Suppressor macrophage treated with lipopolysaccharide for 4 hours (primary cell): ENCODE measurements at places on chromosomes 3 and 15.

GRCh38 chr15:76193934-76194333 is 117.3 kb downstream of the ETFA start:
- DNase-seq, result no peak

DNA sequence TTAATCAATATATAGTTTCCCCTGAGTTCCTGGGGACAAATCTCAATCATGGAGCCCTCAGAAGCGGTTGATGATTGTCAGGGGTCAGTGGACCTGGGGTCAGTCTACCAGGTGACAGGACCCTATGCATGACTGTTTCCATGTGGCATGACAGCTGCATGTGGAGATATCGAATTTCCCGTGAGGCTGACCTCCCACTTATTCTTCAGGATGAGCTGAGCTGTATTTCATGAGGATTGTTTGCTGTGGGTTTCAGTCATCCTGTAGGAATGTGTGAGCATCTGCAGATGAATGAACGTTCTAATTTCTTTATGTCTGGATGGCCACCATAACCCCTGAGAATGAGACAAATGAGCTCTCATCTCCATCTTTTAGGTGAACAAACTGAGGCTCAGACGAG is 93.0 kb upstream of the HES1 start:
- no peak for DNase-seq

DNA sequence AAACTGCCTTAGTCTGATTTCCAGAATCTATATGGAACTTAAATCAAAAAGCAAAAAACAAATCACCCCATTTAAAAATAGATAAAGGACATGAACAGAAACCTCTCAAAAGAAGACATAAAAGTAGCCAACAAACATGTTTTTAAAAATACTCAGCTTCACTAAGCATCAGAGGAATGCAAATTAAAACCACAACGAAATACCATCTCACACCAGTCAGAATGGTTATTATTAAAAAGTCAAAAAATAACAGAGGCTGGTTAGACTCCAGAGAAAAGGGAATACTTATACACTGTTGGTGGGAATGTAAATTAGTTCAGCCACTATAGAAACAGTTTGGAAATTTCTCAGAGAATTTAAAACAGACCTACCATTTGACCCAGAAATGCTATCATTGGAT is 367.9 kb downstream of the ZIC4 start:
- DNase-seq, result no peak

DNA sequence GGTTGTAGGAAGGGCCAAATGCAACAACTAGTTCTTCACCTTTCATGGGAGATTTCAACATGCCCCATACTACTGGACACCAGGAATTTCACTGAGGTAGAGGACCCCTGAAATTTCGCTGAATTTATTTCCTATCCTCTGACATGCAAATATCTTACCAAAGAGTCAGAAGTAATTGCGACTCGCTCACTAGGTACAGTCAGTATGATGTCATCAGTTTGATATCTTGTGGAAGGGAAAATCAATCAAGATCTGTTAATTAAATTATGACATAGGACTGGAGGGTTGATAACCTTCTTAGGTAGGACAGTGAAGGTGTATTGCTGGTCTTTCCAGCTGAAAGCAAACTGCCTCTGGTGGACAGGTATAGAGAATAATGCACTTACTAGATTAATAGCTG is 74.9 kb upstream of the TNIK start:
- DNase-seq, result no peak

DNA sequence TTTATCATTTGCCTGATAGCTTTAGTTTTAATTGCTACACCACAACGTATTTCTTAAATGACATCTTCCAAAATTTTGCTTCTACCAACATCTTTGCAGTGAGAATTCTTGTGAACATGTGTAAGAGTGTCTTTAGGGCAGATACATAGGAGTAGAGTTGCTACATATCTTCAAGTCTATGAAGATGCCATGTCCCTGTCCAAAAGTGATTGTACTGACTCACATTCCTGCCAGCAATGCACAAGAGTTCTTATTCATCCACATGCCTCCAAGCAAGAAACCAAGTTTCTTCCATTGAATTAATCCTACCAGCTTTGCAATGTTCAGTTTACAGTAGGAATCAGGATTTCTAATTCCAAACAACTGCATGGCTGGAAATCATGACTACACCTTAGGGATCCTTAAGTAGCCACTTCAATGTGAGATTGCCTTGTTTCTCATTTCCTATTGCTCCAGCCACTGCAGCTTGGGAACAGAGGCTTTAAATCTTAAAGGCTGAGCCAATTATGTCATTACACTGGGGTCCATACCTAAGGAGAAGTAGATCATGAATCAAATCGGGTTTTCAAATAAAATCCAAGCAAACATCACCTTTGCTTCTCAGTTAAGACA is 44.5 kb downstream of the BCL2L10 start:
- no peak for DNase-seq

GRCh38 chr3:130963878-130964277 is 62.7 kb downstream of the ASTE1 start:
- DNase-seq, result peak; percentile 58

- DNase-seq, result no peak
These were observed 15.0 kb upstream of the KCNMB3 start for GRCh38 chr3:179265875-179266274.

DNA sequence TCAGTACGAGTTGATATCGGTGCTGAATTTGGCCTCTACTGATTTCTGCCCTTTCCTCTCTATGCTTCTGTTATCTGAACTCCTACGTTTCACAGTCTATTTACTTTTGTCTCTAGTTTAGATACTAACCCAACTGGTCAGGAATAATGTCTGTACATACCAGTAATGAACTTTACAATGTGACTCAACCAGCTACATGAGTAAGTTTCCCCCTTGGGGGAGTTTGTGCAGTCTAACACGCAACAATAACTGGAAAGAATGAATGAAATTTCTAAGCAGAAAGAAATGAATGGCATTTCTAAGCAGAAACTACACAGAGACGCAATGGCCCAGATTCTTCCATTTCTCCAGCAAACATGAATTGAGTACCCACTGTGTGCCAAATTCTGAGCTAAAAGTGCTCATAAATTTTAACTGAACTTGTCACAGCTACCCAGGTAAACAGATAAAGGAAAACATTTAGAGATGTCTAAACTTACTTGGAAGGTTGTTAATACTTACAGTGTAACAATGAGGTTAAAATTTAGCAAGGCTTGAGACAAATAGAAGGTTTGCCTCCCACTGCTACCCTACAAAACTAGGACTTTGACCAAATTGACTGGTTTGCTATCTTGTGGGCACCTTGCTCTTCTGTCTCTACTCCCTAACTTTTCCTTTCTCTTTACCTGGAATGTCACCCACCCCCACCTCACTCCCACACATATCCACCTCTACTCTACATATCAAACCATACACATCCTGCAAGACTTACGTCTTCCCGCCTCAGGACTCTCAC is 11.6 kb downstream of the UPK1B start:
- no peak for DNase-seq

GRCh38 chr3:143640774-143641173 is 207.5 kb downstream of the SLC9A9 start:
- no peak for DNase-seq

DNA sequence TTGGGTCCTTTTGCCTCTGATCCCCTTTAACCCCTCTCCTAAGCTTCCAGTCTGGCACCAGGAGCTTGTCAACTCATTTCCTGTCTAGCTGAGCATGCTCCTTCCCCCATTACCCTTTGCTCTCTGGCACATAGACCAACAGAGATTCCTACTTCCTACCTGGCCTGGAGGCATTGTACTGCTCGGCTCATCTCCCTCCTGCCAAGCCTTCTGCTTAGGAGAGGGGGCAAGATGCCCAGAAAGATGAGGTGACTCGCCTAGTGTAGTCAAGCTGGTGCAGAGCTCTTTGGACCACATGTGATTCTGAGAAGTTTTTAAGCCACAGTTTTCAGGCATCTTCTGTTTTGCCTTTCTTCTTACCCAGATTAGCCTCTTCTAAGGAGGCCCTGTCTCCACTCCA is 95.4 kb downstream of the ZNF621 start:
- no peak for DNase-seq

GRCh38 chr3:101527441-101527840 is 14.4 kb upstream of the SENP7 start:
- DNase-seq, result no peak

GRCh38 chr3:115903843-115904242 is 280.5 kb downstream of the GAP43 start:
- no peak for DNase-seq

- DNase-seq, result no peak
These were observed 28.3 kb downstream of the STARD5 start for GRCh38 chr15:81295486-81296121.

- no peak for DNase-seq
These were observed 106.0 kb downstream of the RYK start for GRCh38 chr3:134144694-134145093.

GRCh38 chr3:124295362-124295761 is 303.4 kb upstream of the ROPN1 start:
- no peak for DNase-seq

GRCh38 chr3:50971487-50971924 is 296.8 kb downstream of the DOCK3 start:
- DNase-seq, result peak; percentile 66

GRCh38 chr15:47726399-47726823 is 9.1 kb downstream of the SEMA6D start:
- DNase-seq, result no peak

GRCh38 chr3:179037351-179037750 is 34.3 kb downstream of the ZMAT3 start:
- DNase-seq, result no peak

- no peak for DNase-seq
These were observed 150.3 kb upstream of the SOX2 start for GRCh38 chr3:181561139-181562031.

DNA sequence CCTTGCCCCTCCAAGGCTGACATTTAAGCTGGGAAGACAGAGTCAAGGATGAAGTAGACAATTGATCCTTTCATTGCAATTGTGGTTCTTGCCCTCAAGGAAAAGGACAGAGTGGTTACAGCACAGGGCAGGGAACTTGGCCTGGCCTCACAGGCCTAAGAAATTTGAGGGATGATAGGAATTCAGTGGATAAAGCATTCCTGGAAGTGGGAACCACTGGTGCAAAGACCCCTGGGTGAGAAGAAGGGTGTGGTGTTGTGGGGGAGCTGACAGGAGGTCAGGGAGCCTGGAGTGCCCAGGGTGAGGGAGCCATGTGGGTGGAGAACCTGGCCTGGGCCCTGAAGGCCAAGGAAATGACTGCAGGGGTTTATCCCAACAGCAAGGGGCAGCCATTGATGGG is 287.4 kb downstream of the UACA start:
- no peak for DNase-seq

DNA sequence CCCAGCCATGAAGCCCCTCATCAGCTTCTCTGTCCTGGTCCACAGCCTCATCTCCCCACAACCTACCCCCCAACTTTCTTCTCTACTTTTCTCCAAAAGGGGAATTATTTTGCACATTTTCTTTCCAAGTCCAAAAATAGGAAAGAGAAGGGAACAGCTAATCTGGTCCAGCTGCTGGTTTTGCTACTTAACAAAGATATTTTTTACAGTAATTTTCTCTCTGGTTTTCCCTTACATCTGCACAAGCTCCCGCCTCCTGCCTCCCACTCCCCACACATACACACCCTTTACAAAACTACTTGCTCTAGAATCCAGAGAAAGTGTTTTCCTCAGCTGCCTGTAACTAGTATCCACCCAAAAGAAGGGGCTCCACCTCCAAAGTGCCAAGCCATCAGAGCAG is 177.2 kb downstream of the POLR2M start:
- no peak for DNase-seq
